ENCODE measurements at places on chromosomes 12 and 14.

DNA sequence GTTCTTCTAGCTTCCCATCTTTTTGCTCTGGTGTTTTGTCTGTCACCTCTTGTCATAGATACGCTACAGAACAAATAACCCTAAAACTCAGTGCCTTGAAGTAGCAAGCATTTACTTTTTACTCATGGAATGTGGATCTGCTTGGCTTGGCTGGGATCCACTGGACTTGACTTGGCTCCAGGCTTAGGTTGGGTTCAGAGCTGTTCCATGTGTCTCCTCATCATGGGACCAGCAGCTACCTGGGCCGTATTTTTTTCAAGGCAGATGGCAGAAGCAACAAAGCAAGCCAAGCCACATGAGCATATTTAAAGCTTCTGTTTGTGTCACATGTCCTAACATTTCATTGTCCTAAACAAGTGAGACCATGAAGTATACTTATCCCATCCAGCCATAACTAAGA is 48.7 kb upstream of the ATF1 start:
- DNase-seq = no peak

DNA sequence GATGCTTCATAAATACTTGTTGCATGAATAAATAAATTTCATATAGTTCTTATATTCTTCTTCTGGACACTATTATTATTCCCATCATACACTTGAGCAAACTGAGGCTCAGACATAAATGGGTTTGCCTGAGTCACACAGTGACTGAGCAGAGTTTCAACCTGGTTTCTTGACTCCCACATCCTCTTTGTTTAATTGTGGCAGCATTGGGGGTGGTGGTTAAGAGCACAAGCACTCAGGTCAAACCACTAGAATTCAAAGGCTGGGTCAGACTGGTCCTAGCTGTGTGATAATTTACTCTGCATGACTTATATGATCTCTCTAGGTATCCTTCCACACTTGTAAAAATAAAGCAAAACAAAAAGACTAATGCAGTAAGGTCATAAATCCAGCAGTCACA is 274.9 kb upstream of the SRRM4 start:
- no peak for DNase-seq

DNA sequence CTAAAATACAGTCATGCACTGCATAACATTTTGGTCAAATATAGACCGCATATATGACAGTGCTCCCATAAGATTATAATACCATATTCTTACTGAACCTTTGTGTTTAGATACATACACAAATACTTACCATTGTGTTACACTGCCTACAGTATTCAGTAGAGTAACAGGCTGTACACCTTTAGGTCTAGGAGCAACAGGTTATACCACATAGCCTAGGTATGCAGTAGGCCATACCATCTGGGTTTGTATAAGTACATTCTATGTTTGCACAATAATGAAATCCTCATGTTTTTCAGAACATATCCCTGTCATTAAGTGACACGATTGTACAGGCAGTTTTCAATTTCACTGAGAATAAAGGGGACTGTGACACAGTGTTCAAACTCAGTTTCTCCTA is 22.3 kb downstream of the KDM5A start:
- no peak for DNase-seq

DNA sequence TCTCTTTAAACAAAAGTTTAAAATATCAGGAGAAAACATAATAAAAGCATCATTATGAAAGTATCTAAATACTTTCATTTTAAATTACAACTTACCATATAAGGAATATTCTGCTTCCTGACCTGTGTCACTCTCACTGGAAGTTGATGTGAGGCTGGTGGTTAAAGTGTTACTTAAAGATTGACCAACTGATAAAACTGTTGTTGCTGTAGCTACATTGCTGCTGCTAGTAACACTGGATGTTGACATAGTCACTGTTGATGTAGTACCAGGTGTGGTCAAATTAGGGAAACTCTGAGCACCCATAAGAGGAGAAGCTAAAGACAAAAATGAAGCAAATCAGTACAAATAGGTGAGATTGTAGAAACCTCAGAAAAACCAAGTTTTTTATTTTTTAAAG is 79.9 kb downstream of the HECTD1 start:
- no peak for DNase-seq

DNA sequence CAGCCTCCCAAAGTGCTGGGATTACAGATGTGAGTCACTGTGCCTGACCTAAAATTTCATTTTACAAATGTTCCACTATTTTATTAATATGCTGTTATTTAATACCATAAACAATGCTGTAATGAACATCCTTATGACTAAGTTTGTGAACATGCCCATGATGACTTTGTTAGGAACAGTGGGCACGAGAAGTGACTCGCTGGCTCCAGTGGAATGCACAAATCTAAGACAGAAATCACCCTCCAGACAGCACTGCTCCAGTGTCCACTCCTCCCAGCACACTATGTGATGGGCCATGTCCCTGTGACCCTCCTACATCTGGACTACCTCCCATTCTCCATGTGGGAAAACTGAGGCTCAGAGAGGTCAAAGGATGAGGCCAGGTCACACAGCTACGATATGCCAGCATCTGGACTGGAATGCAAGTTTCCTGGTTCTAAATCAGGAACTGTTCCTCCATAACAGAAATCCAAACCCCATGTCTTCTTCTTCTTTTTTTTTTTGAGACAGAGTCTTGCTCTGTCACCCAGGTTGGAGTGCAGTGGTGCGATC is 57.9 kb downstream of the GPR68 start:
- no peak for DNase-seq

- no peak for DNase-seq
Observed at GRCh38 chr14:65072937-65073336, 29.4 kb downstream of the MAX start.

GRCh38 chr12:4287325-4288211 is 14.0 kb downstream of the CCND2 start:
- peak; percentile 82 for DNase-seq

DNA sequence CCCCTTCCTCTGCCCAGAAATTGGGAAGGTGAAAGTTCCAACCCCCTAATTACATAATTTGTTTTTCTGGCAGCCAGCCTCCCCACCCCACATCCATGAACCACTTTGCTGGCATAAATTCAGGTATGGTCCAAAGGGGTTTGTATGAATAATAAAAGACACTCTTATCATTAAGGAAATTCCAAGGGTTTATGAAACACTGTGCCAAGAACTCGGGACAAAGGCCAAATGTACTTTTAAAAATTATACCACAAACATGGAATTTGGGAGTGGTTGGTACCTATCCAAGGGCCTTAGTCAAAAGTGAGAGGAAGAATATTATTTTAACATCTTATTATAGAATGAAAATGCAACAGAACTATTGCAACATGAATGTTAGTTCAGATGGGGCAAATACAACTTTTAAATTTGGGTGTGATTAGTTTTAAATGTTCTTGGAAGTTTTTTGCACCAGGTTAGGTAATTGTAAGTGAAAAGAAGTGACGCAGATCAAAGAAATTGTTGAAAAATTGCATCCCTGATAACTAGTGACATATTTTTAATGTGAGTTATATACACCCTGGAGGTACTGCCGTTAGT is 217.8 kb downstream of the TMEM117 start:
- no peak for DNase-seq

DNA sequence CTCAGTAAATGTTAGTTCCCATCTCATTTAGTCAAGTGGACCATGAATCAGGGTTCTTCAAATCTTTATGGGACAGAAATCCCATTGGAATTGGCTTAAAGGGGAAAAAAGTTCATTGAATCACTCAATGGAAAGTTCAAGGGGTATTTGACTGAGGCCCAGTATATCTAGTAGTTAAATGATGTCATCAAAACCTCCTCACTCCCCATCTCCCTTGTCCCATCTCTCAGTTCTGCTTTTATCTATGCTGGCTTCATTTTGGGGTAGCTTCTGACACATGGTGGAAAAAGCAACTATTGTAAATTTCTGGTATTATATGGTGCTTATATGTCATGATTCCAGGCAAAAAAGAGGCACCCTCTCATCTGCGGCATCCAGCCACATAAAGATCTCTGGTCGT is 51.9 kb downstream of the DAAM1 start:
- DNase-seq = no peak

- no peak for DNase-seq
Observed at GRCh38 chr14:103521951-103522563, 573 bp downstream of the CKB start.

DNA sequence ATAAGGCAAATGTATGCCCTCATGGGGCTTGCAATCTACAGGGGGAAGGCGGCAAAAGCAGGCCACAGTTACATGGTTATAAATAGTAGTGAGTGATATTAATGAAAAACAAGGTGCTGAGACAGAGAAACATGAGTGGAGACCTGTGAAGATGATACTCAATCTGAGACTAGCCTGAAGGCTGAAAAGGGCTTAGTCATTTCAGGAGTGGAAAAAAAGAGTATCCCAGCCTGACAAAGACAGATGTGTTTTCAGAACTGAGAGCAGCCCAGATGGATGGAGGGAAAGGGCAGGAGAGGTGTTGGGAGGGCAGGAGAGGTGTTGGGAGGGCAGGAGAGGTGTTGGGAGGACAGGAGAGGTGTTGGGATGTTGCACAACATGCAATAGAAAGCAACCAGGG is 181.9 kb downstream of the C12orf42 start:
- DNase-seq = no peak

DNA sequence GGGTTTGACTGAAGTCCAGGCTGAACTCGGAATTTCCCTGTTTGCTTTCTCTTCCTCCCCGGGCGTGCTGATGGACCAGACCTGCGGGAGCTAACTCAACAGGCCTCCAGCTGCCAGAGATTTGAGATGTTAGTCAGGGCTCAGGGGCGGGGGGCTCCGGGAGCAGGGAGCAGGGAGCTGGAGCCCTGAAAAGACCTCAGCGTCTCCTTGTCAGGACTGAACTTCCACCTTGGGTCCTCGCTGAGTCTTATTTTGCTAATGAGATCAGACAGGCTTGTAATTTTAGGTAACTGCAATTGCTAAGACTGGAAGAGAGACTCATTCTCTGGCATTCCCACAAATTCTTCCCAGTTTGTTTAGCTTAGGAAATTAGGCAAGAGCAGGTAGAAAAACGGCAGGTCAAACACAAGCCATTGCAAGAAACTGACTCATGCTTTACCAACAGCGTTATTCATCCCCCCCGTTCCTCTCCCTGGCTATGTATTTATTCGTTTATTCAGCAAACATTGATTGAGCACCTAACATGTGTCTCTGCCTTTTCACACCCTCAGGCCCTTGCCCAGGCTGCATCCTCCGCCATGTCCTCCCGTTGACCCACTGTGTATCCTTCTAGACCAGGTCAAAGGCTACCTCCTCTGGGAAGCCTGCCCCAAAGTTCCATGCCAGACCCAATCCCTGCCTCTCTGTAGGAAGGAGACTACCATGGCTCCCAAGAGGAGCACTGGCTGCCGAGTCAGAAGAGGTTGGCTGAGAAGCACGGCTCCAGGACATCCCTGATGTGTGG is 80.4 kb upstream of the DIO3 start:
- no peak for DNase-seq

- no peak for DNase-seq
Observed at GRCh38 chr14:32497248-32497647, 168.2 kb downstream of the AKAP6 start.

- no peak for DNase-seq
Observed at GRCh38 chr14:106837870-106838269, 1311.5 kb downstream of the TMEM121 start.
